ENCODE measurements at places on chromosomes 5 and 9.

GRCh38 chr5:55173687-55174230, 782 bp upstream of the CDC20B start:
- DNase-seq, result no peak

GRCh38 chr9:127503379-127503921, 52.1 kb downstream of the LRSAM1 start:
- no peak for DNase-seq

GRCh38 chr5:157280927-157281326, 15.0 kb downstream of the CYFIP2 start:
- DNase-seq, result peak; percentile 77

DNA sequence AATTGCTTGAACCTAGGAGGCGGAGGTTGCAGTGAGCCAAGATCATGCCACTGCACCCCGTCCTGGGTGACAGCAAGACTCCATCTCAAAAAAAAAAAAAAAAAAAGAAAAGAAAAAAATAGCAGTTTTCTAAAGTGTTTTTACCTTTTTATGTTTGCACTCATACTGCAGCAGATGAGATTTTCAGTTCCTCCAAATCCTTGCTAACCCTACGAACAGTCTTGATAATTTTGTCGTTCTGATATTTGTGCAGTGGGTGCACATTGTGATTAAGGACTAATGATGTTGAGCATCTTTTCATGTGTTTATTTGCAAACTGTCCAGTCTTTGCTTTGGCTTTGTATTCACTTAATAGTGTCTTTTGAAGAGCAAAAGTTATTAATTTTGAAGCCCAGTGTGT, 42.9 kb downstream of the ZCCHC7 start:
- no peak for DNase-seq

GRCh38 chr5:106393276-106393675, 1277.5 kb downstream of the EFNA5 start:
- DNase-seq, result no peak

DNA sequence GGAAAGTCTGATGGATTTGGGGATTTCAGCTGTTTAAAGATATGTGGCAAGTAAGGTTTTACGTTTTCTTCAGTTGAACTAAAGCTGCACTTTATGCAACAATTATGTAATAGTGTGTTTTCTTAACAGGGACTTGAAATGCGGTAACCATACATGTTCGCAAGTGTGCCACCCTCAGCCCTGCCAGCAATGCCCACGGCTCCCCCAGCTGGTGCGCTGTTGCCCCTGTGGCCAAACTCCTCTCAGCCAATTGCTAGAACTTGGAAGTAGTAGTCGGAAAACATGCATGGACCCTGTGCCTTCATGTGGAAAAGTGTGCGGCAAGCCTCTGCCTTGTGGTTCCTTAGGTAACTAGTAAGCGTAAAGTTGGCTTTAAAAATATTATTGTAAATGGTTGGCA, 28.5 kb downstream of the NFX1 start:
- DNase-seq, result no peak

- DNase-seq, result no peak
These were observed 3.8 kb upstream of the SERINC5 start for GRCh38 chr5:80259511-80260203.

DNA sequence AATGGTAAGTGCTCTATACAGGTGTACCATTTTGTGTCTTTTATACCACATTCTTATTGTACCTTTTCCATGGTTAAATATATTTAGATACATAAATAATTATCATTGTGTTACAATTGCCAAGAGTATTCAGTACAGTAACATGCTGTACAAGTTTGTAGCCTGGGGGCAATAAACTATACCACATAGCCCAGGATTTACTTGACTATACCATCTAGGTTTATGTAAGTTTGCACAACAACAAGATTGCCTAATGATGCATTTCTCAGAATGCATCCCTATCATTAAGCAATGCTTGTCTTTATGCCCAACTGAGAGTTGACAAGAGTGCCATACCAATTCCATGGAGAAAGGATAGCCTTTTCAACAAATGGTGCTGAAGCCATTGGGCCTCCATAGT, 136.7 kb upstream of the PJA2 start:
- DNase-seq, result no peak

DNA sequence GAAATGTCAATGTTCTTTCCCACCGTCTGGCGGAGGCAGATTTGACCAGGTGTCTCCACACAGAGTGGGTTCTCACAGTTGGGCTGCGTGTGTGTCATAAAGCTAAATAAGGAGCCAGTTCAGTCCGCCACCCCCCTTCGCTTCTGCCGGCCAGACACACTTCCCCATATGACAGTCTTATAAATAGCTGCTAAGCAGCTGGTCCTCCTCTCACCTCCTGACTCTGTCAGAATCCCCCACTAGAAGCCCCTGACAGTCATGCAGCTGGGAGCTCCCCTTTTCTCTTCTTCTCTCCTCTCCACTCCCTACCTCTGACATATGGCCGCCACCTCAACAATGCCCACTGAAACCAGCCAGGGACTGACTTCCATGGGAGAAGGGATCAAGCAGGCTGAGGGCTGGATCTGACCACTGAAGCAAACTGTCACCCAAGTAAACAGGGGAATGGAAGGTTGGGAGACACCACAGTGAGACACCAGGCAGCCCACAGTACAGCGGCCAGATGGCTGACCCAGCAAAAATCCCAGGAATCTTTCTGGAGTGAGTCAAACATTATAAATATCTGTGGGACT, 141.9 kb upstream of the EFNA5 start:
- DNase-seq, result peak; percentile 91

DNA sequence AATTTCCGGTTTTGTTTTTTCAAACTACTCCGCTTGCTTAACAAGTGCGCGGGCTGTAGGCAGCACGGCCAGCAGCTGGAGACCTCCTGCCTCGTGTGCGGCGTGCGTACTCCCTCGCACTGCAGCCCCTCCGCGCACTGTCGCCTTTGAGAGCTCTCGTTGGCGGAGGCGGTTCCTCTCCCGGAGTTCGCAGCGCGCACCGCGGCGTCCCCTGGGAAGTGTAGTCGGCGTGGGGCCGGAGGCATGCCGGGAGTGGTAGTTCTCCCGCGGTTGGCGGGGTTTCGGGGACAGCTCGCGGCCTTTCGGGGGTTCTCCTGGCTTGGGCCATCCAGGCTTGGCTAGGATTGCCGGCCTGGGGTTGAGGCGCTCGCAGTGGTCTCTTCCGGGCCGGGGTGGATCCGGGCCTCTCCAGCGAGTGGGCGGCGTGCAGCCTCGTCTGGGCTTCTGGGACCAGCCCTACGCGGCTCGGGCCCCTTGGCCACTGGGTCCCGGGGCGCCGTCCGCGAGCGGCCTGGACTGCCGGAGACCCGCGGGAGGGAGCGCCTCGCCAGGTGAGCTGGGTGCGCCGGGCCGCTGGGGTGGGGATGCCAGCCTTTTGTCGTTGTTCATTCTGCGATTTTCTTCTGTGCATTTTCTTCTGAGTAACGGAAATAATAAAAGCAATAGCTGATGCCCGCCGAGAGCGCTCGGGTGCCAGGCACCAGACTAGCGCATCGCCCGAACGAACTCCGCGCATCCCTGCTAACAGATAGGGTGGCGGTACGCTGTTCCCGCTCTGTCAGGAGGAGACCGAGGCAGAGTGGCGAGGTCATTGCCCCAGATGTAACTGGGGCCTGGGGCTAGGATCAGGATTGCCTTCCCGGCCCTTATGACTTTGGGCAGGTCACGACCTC, at the start of gene ZNF354C:
Gene ZNF354C, plus strand, starts transcription at position 258 of the 893 bp plus-strand sequence. CDS start 1,696 bp downstream, outside the sequence.
- peak; percentile 92 for DNase-seq

DNA sequence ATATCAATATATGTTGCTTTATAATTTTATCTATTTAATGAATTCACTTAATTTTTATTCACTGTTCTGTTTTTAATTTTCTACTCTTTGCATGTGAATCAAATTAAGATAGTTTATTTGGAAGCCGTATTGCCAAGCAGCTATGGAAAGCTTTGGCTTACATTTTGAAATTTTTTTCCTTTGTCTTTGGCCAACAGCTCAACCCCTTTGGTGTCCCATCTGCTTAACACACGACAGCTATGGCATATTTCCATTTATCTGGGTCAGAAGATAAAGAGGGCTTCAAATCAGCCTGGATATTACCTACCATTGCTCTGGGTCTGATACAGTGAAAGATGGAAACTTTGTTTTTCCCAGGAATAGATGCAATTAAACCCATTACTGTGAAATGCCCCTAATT, 201.0 kb downstream of the WDR70 start:
- no peak for DNase-seq

- DNase-seq, result peak; percentile 93
These were observed 218.5 kb upstream of the DAPK1 start for GRCh38 chr9:87278971-87279733.

GRCh38 chr9:84206801-84207370, 133.7 kb downstream of the SLC28A3 start:
- no peak for DNase-seq

- peak; percentile 21 for DNase-seq
These were observed 6.3 kb downstream of the NR2F1-AS1 start for GRCh38 chr5:93574491-93575305.

GRCh38 chr5:123511290-123511647, 708 bp upstream of the CSNK1G3 start:
- peak; percentile 59 for DNase-seq

- no peak for DNase-seq
These were observed 71.5 kb downstream of the ABCA1 start for GRCh38 chr9:104856413-104856941.

- no peak for DNase-seq
These were observed 48.1 kb downstream of the IQGAP2 start for GRCh38 chr5:76451031-76451701.

DNA sequence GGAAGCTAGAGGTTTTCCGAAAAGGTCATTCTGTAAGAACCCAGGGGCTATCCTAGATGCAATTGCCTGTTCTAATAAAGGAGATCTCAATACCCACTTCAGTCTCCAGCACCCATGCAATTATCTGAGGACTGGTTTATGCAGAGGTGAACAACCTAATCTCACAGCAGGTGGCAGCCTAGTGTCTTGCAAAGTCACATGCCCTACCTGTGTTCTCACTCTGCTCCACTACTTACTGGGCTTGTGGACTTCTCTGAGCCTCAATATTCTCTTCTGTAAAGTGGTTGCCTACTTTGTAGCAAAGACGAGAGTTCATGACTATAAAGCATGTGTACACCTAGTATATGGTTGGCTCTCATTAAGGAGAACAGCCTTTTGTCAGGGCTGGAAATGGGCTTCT, 21.0 kb upstream of the ALDH1B1 start:
- DNase-seq, result no peak

DNA sequence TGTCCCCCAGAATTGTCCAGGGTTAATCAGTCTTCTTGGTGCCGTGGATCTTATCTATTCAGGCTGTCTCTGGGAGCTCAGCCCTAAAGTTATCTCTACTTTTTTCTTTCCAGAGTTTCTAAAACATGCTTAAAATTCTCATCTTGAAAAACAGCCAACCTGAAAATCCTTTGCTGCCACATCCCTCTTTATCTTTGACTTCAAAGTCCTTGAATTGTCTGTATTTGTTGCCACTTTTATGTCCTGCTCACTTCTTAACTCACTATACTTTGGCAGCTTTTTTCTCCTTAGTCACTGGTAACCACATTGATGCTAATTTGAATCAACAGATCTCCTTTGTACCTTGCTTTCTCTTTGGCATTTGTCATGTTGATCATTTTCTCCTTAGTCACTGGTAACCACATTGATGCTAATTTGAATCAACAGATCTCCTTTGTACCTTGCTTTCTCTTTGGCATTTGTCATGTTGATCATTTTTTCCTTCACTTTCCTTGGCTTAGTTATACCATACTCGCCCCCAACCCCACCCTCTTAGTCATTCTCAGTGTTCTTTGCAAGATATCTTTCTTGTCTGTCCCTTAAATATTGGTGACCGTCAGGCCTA, 8.5 kb downstream of the DMXL1 start:
- DNase-seq, result no peak

DNA sequence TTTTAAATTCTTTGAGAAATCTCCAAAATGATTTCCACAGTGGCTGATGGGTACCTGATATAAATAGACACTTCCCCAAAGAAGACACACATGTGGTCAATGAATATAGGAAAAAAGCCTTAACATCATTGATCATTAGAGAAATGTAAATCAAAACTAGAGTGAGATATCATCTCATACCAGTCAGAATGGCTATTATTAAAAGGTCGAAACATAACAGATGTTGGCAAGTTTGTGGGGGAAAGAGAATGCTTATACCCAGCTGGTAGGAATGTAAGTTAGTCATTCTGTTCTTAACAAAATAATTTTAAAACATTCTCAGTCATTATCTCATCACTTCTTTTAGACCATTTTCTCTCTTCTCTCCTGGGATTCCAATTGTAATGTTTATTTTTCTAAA, 1666.0 kb upstream of the ACO1 start:
- DNase-seq, result peak; percentile 44

DNA sequence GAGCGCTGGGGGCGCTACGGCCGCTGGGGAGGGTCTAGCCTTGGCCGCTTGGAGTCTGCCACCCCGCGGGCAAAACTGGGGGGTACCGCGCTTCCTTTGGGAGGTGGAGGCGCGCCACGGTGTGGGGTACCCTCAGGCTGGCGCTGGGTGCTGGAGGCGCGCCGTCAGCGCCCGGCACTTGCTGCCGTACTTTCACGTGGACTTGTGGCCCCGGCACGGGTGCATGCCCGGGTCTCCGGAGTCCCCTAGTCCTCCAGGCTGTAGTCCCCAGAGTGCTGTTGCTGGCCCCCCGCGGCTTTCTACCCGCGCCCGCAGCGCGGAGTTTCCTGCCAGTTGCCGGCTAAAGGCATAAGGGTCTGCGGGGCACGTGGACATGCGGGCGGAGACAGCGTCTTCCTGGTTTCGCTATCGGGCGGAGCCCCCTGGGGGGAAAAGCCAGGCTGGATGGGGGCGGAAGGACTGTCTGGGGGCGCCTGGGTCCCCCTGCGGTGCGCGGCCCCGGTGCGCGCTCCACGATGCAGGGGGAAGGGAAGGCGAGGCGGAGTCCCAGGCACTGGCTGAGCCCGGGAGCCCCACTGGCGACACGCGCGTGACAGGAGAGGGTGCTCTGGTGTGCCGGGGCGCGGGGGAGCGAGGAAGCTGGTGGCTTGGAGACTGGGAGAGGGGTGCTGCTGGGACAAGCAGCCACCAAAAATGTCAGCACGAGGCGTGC, 666 bp downstream of the PPARGC1B start:
- DNase-seq, result peak; percentile 16

GRCh38 chr5:123178683-123179082, 89.6 kb downstream of the PRDM6 start:
- no peak for DNase-seq

Measured in fibroblast of skin of back (primary cell).